ENCODE measurements at places on chromosomes 2 and 18. TPM values are rescaled to one million over a fixed set of nuclear protein-coding genes. Genes with fewer than 3 reads are reported as not detected.
A peak's percentile ranks its signal among the peaks of the same experiment; 100 is the strongest.

EHD3 gene
- polyA plus RNA-seq: 13.6 TPM

OSBPL6 gene
- polyA plus RNA-seq: not detected

TMEFF2 gene
- not detected for polyA plus RNA-seq

DNA sequence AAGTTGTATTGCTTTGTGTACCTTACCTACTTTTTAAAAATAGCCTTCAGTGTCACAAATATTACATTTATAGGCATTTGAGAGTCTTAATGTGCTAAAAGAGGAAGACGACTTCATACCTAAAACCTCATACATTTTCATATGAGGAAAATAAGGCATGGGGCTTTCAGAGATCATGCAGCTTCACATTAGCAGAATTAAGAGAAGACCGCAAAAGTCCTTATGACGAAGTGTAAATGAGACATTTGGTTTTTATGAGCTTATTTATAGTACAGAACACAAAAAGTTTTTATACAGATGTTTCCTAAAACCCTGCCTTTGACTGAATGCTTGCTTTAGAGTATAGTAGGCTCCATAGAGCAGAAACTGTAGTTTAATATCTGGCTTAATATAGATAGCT lies 10.1 kb upstream of the CCDC138 start:
- DNase-seq: peak; percentile 62

- no peak for DNase-seq
Measured at GRCh38 chr2:36374585-36374984, 19.0 kb downstream of the CRIM1 start.

- peak; percentile 21 for DNase-seq
Measured at GRCh38 chr2:54271843-54272627, 16.0 kb upstream of the TSPYL6 start.

SKOR2 gene
- not detected for polyA plus RNA-seq

DNA sequence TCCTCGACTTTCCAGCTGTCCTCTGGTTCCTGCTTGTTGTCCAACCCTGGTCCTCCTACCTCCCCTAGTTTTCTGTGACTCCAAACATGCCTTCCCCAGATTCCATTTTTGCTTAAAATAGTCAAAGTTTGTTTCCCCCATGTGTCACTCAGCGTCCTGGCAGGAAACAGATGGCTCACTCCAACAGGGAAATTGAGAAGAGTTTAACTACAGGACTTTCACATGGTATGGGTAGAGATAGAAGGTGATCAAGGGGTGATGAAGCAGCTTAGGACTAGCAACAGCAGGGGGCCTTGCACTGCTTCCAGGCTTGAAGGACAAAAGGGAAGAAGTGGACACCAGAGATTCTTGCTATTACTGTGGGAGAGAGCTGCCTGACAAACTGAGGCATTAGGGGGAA lies 6.1 kb upstream of the CUL3 start:
- DNase-seq: no peak

DNA sequence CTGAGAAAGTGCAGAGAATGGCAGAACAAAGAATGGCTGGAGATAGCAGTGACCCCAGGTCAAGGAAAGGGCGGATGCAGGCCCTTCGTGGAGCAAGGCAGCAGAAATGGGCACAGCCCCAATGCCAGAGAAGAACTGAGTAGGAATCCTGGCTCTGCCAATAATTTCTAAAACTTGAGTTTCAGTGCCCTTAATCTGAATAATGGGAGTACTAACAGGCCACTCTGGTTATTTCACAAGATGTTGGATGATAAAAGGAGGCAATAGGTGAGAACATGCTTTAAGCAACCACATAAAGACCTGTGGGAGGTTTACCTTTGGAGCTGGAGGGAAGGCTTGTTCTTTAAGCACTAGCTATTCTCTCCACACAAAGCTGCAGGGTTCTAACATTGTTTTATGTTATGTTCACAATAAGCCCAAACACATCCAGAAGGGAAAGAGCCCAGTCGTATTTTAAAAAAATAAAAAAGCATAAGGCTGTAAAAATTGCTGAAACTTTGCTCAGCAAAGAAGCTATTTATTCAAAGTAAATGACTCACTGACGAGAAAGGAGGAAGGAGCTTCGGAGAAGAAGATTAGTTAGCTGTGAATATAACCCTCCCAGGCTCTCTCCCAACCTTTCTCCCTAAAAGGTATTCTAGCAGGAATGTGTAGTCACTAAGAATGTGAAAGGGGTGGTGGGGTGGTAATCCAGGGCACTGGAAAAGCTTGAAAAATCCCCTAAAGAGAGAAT lies 470.2 kb downstream of the TXNL1 start:
- no peak for DNase-seq

LBH gene
- 192 TPM for polyA plus RNA-seq

Measured in naive B cell (primary cell).